ENCODE measurements at places on chromosomes 1 and 21. TPM values are rescaled to one million over a fixed set of nuclear protein-coding genes. Genes with fewer than 3 reads are reported as not detected.

DNA sequence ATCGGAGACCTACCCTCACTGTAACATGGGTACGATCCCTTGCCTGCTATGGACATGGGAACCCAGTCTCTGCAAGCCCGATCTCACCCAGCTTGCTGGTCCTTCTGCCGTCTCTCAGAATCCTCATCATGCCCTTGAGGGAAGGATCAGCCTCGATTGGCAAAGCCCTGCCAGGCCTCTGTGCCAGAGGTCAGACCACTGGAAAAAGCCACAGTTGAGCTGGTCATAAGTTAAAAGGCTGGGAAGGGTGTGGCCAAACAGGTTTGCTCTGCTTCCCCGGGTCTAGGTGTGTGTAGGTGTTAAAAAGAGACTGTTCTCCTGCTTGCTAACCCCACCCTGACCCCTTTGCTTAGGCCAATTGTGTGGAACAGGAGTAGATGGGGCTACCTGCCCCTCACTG lies 19.5 kb upstream of the PADI3 start:
- DNase-seq = no peak

DNA sequence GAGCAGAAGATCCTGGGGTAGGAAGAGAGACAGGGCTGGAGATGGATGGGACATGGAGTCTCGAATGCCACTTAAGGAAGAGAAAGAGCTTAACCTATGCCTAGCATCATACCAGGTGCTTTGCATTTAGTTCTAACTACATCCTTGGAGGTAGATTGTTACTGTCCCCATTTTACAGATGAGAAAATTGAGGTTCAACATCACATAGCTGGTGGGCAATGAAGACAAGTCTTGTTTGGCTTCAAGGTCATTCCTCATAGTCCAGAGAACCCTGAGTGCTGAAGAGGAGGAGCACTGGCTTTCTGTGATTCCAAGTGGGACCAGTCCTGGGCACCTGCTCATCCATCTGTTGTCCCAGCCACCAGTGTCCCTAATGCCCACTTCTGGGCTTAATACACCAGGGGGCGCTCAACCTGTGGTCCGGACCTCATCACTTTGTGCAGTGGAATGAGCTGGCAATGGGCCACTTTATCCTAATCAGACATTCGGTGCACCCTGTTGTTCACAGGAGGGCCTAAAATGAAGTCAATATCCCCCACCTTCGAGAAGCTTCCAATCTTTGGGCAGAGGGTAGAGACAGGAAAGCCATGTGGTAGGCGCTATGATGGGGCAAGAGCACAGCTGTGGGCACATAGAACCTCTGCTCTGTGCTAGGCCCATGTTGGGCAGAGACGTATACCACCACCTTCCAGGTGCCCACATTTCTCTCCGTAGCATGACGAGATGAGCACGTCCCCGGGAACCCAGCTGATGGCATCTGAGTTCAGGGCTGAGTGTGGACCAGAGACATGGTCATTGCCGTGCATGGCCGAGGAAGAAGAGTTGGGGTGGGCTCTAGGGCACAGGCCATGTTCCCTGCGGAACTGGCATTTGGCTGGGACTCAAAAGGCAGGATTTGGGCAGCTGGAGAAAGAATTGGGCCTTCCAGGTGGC lies 9.2 kb downstream of the RPS6KA1 start:
- peak; percentile 74 for DNase-seq

GRCh38 chr1:214455971-214456867 lies 95.2 kb downstream of the PTPN14 start:
- DNase-seq = no peak

DNA sequence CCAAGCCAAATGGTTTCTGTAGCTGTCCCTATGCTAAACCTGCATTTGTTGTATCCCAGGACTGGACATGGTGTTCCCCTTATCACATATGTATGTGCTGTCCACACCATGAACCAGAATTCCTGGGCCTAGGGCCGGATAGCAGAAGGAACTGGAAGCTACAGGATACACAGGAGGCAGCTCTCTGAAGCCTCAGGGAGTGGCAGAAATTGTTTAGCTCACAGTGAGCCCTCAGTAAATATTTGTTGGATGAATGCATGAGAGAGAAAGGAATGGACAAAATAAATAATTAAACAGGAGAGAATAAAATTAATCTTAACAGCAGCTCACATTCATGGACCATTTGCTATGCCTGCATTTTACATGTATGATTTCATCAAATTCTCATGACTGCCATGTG lies 2.1 kb downstream of the NIPAL3 start:
- peak; percentile 21 for DNase-seq

DNA sequence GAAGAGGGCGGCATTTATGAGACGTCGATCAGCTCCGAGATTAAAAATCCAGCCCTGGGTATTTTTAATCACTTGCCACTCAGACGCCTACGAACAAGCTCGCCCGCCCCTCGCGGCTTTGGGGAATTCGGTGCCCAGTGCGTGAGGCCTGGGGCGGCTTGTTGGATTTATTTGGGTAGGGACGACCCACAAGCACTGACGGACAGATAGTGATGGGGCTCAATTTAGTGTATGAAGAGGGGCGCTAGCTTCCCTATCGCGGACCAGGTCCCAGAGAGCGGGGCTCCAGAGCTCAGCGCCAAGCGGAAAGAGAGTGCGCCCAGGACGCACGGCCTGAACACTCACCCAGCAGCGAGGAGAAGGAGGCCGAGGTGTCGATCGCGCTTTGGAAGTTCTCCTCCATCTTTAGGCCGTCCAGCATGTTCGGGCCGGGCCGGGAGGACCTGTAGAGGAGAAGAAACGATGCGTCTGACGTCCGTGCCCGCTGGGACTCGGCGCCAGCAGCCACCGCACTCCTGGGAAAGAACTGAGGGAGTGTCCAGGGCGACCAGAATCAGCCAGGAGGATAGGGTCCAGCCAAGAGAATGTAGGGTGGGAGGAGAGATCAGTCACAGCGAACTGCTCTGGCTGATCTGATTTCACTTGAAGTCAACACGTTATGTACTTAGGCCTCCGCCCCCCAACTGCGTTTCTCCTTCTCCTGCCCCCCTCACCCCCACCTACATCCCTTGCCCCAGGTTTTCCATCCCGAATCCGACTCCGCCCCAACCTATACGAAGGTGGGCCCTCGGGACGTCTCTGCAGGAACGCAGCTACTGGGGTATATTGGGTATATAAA lies 1.2 kb downstream of the LMX1A start:
- no peak for DNase-seq

DNA sequence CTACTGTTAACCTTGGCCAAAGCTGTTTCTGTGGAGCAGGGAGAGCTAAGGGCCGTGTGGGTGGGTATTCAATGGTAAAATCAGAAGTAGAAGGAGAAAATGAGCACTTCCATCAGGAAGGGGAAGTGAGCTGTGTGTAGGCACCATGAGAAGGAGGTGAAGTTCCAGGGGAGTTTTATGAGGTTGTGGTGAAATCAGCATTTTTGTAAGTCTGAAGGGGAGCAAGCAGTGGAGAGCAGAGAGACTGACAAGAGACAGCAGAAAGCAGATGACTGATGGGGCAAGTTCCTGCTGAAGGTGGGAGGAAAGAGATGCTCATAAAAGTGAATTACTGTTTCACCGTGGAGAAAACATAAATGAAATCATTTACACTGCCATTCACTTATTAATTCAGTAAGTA lies 2.7 kb upstream of the GPR88 start:
- no peak for DNase-seq

DNA sequence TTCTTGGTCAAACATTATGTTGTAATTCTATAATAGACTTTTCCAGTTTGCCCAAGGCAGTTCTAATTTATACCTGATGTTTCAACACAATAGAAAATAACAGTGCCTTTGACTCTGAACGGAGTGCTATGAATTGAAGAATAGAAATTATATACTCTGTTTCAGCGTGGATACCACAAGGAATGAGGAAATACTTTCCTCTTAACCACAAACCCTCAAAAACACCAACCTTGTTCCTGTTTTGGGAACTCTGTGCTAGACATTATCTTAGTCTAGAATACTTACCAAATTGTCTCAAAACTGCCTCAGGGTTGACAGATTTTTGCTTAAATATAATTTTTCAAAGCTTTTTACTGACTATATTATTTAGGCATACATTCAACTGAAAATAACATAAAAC lies 1629.3 kb downstream of the MRPL39 start:
- no peak for DNase-seq

DNA sequence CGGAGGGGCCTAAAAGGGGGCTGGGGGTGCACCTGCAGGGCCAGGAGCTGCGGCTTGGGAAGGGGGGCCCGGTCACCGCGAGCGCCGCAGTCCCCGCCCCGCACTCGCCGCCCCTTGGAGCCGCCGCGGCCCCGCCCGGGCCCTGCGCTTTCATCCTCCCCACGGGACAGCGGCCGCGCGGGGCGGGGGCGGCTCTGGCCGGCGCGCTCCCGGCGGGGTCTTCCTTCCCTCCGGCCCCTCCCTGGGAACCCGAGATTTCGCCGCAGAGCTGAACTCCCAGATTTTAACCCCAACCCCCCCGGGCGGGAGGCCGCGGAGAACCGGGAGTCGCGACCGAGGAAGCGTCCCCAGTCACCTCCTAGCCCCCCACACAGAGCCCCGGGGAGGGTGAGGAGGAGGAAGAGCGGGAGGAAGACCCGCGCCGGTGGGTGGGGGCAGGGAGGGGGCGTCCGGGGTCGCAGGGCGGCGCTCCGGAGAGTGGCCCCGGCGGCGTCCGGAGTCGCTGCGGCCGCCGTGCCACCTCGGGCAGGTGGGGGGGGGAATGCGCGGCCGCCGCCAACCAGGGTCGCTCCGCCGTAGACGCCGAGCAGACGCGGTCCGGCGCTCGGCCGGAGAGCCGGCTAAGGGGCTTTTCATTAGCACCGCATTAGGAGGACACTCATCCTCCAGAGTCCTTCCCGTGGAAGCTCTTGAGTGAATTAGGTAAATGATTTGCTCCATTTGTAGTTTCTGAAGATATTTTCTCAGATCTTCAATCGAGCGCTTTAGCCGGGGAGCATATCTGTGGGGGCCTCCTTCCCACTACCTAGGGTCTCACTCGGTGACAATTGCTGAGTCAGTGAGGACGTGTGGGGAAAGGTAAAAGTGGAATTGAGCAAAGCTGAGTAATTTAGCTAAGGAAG lies 31.6 kb upstream of the NFIA start:
- DNase-seq = no peak

- DNase-seq = no peak
These were observed 167.1 kb downstream of the ATP6V1G3 start for GRCh38 chr1:198373376-198373775.

GRCh38 chr1:8384577-8384976 lies 66.7 kb downstream of the SLC45A1 start:
- DNase-seq = no peak

DNA sequence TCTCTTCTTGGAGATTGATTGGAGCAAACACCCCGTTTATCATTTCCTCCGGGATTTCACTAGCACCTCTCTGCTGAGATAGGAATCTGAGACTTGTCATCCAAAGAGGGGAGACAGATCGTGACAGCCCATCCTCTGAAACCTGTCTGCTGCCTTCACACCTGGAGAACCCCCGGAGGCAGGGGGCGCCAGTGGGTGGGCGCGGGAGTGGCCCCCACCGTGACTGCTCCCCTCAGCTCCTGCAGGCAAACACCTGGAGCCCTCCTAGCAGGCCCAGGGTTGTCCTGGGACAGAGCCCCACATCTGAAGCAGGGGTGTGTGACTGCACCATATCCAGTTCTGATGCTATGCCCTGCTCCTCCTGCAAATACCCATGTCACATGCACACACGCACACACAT lies 209.5 kb upstream of the POU3F1 start:
- DNase-seq = no peak

DNA sequence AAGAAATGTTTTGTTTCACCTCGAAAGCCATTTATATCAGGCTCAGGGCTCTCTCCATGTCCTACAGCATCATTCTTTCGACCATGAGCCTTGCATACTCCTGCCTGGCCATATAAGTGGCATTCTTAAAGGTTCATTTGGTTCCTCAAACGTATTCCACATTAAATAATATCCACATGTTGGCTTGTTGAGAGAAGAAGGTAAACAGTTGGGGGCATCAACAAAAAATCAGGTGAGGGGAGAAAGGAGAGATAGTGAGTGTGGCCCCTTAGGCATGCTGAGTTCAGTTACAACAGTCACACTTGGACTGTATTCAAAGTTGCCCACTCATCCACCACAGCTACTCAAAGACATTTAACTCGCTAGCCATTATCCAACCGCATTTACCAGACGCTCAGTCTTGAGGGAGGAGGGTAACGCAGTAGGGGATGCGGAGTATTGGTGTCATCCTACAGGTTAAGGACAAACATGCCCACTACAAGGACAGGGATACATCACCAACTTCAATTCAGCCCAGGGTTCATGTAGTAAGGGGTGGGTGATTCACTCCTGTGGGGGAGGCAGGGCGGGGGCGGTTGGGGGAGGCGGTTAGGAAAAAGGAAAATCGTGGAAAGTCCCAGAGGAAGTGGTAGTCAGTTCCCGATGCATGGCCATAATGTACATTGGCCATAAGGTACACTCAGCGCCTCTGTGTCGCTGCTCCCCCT lies 1.4 kb downstream of the ZNF697 start:
- no peak for DNase-seq

DNA sequence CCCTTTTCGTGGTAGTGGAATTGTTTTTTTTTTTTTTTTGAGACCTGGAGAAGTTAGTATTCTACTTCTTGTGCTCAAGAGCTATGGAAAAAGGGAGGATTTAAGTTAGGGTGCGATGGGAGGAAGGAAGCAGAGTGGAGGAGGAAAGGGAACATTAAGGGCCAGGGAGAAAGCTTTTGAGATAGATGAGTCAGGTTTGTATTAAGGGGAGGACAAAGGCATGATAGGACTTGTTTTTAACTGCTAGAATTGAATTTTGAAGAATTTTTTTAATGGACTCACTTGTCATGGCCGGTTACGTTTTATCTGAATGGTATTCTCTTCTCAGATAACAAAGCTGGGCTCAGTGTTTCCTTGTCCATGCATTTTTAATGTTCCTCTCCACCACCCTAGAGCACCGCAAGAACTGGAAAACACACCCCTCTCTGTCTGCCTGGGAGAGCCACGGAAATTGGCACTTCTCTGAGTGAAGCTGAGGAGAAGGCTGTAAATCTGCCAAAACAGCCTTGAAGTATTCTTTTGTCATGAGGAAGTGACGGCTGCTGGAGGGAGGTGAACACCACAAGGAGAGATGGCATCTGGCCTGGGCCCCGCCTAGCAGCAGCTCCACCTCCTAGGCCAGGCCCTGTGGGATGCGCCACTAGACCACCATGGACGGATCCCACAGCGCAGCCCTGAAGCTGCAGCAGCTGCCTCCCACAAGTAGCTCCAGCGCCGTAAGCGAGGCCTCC lies 3.5 kb downstream of the NIPAL3 start:
- DNase-seq = no peak

DNA sequence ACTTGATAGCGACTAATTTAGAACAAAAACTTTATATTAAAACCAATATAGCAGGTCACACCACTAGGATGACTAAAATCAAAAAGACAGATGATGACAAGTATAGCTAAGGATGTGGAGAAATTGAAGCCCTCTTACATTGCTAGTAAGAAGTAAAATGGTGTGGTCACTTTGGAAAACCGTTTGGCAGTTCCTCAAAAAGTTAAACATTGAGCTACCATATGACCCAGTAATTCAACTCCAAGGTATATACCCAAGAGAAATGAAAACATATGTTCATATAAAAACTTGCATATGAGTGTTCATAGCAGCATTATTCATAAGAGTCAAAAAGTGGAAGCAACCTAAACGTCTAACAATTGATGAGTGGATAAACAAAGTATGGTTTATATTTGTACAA lies 13.0 kb upstream of the SERINC2 start:
- DNase-seq = no peak

Gene COL24A1
- total RNA-seq = not detected

Gene ELOVL1
- total RNA-seq = 74.2 TPM

Gene UMODL1
- total RNA-seq = not detected

Gene CD1C
- total RNA-seq = not detected

Data from activated CD8-positive, alpha-beta memory T cell treated with anti-CD3 and anti-CD28 coated beads, Interleukin-2, amount 10 ng/mL, durations not matched to agents 7 days and 5 days (primary cell).